NCI-H2081 (cell line): ENCODE measurements at places on chromosomes 12 and 14.

DNA sequence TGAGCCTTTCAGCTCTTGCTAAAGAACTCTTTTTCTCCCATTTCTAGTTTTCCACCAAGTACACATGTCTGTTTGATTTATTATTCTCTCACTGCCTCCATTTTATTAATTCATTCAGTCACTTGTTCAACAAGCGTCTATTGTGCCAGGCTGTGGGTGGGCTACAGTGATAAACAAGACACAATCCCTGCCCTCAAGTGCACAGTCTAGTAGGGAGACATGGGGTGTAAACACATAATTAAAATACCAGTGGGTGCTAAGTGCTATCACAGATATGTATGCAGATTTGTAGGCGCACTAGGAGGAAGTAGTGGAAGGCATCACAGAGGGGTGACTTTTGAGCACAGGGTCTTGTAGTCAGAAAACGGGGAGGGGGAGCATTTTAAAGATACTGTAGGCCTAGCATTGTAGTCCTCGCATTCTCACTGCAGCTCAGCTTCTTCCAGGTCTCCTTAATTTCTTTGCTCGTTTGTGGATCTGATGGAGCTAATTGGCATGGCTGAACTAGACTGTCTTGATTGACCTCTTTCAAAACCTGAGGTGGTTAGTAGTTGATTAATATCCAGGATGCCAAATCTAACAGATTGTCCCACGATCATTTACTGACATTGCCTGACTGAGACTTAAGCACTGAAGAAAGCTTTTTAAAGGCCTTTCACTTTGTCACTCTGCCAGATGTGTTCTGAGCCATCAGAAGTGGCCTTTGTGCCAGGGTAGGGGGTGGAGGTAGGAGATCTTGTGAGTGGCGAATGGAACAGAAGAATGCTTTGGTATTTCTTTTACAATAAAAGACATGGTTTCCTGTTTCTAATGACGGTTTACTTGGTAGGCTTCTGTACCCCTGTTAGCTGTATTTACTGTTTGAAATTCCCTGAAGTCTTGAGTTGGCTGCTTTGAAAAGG lies 116.9 kb downstream of the DIP2B start:
- no peak for DNase-seq

- no peak for DNase-seq
These were observed 8.9 kb upstream of the RBM25 start for GRCh38 chr14:73049428-73049827.

DNA sequence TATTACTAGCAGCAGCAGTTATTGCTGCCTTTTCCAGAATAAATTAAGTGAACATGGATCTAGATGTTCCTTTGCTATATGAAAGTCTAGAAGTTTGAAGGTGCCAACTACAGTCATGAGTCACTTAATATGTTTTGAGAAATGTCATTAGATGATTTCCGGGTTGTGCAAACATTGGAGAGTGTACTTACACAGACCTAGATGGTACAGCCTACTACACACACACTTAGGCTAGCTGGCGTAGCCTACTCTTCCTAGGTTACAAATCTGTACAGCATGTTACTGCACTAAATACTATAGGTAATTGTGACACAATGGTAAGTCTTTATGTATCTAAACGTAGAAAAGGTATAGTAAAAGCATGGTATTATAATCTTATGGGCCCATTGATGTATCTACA lies 368.1 kb downstream of the PDZRN4 start:
- DNase-seq: no peak

- peak; percentile 8 for DNase-seq
These were observed 645 bp downstream of the JDP2 start for GRCh38 chr14:75428230-75429104.

GRCh38 chr14:24365600-24366412 lies 2.2 kb upstream of the NFATC4 start:
- peak; percentile 17 for DNase-seq

GRCh38 chr12:57456145-57456700 lies 1.1 kb downstream of the INHBE start:
- peak; percentile 18 for DNase-seq
